Pericardium fibroblast (primary cell): ENCODE measurements at places on chromosomes 2 and 18. TPM values are rescaled to one million over a fixed set of nuclear protein-coding genes. Genes with fewer than 3 reads are reported as not detected.

LAMA3 gene
- total RNA-seq = 3.5 and 7.8 TPM in 2 replicates

DUSP19 gene
- total RNA-seq = 1.3 and 1.9 TPM in 2 replicates

CPLX4 gene
- not detected in 2 replicates for total RNA-seq

CAB39 gene
- 27.9 and 28.3 TPM in 2 replicates for total RNA-seq
